ENCODE measurements at places on chromosomes 16 and 17.

DNA sequence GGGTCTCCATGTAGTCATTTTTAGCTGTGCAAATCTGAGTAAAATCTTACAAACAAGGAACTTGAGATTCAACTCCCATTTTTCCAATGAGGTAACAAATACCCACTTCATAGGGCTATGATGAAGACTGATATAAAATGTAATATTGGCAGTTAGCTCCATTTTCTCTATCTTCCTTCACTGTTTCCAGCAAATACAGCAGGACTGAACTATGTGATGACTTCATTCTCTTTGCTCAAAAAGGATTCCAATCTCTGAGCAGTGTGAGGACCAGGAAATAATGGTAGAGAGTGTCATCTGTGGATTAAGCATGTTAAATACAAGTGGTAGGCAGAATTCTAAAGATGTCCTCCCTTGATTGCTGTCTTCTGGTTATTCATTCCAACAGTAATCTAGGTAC lies 18.3 kb downstream of the RND2 start:
- no peak for DNase-seq

- no peak for DNase-seq
Measured at GRCh38 chr17:81844327-81844851, 9.5 kb upstream of the PPP1R27 start.

GRCh38 chr17:48601539-48602425 lies 3.0 kb downstream of the HOXB6 start:
- DNase-seq, result no peak

GRCh38 chr16:6722786-6723185 lies 609.9 kb upstream of the RBFOX1 start:
- no peak for DNase-seq

GRCh38 chr17:13967416-13967815 lies 101.9 kb upstream of the COX10 start:
- no peak for DNase-seq

All from NCI-H2107 (cell line).